ENCODE measurements at places on chromosomes 5 and 9.

- no peak overlapping the region for H3K4me3 ChIP-seq
- no peaks in the 10 kb centered on the region for H3K27me3 ChIP-seq
- H3K4me1 ChIP-seq = peaks cover 41% of the 10 kb centered on the region
- H3K36me3 ChIP-seq = peaks cover 1% of the 10 kb centered on the region
Observed at GRCh38 chr5:131610198-131611063, 24.6 kb downstream of the RAPGEF6 start.

GRCh38 chr9:69569738-69570451, 102.3 kb downstream of the APBA1 start:
- H3K27ac ChIP-seq = peak overlapping the region; percentile 74
- DNase-seq = no peak
- peaks cover 3% of the 10 kb centered on the region for H3K27me3 ChIP-seq
- no peak overlapping the region for H3K4me3 ChIP-seq

DNA sequence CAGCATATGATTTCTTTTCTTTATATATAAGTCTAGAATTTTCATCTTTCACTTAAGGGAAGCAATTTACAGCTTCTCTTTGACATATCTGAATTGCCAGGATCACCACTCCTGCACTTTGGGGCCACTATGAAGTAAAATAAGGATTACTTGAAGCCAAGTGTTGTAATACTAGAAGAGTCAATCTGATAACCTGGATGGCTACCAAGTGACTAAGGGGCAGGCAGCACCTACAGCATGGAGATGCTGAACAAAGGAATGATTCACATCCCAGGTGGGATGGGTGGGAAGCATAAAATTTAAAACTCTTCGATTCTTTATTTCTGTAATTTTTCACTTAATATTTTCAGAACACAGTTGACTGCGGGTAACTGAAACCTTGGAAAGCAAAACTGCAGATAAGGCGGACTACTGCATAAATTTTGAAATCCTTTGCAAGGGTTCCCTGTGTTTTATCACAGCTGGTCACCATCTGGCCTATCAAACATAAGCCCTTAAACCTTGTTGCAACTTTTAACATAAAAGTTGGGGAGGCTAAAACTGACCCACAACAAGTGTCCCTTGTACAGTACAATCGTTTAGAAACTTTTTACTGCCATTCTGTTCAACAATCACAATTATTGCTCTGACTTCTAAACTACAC, 31.2 kb downstream of the NR3C1 start:
- no peaks in the 10 kb centered on the region for H3K27me3 ChIP-seq
- H3K36me3 ChIP-seq = peaks cover 15% of the 10 kb centered on the region
- no peak for DNase-seq
- H3K4me3 ChIP-seq = no peak overlapping the region
- H3K4me1 ChIP-seq = peaks cover 22% of the 10 kb centered on the region
- no peak overlapping the region for H3K27ac ChIP-seq

DNA sequence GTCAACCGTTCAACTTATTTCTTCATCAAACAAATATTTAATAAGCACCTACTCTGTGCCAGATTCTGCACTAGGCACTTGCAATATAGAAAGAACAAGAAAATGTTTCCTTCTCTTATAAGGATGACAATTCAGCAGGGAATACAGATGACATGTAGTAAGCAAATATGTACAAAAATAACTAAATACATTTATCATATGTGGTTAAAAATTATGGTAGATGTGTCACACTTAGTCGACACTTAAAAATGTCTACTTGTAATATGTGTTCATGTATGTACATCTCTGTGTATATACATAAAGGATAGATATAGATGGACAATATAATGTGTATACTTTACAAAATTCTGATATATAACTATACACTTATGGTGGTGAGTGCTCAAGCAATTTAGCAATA, 417.0 kb upstream of the MEF2C start:
- DNase-seq = no peak
- no peak overlapping the region for H3K27ac ChIP-seq
- H3K4me1 ChIP-seq = no peaks in the 10 kb centered on the region

GRCh38 chr5:14156650-14157492, 13.7 kb downstream of the TRIO start:
- H3K27me3 ChIP-seq = no peaks in the 10 kb centered on the region
- no peak overlapping the region for H3K27ac ChIP-seq
- no peak for DNase-seq

GRCh38 chr5:149936044-149936699, 8.4 kb downstream of the PDE6A start:
- no peak for DNase-seq
- H3K4me3 ChIP-seq = no peak overlapping the region
- no peaks in the 10 kb centered on the region for H3K27me3 ChIP-seq

DNA sequence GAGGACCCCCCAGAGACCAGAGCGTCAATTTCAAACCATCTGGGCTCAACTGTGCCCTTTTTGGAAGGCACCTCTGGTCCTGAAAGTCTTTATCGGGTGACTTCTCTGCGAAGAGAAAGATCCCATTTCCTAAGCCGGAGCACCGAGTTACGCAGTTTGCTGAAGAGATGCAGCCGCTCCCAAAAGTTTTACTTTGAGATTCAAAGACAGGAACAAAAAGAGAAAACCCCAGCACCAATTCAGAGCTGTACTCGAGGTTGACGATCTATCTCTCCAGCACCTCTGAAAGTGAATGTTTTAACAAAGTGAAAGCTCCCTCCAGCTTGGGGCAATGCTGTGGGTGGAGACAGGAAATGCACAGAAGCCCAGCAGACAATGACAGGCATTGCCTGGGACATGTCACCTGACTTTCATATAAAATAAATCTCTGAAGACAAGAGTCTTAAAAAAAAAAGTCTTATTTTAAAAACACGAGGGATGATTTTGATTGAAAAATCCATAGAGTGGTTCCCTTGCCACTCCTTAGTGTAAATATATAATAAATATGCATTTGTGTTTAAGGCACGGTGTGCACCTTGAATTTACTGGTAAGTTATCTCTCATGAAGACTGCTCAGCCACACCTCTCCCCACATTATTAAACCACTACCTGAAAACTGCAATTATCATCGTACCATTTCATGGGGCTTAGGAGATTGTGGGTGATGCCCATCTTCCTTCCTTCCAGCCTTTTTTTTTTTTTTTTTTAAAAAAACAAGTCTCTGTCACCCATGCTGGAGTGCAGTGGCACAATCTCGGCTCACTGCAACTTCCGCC, 79.9 kb downstream of the FNBP1 start:
- no peaks in the 10 kb centered on the region for H3K27me3 ChIP-seq
- peaks cover 20% of the 10 kb centered on the region for H3K36me3 ChIP-seq
- H3K27ac ChIP-seq = peak overlapping the region; percentile 52
- H3K4me1 ChIP-seq = peaks cover 26% of the 10 kb centered on the region
- peak overlapping the region; percentile 58 for H3K4me3 ChIP-seq
- DNase-seq = no peak

- no peak for DNase-seq
- H3K27me3 ChIP-seq = no peaks in the 10 kb centered on the region
- H3K36me3 ChIP-seq = no peaks in the 10 kb centered on the region
- H3K27ac ChIP-seq = peak overlapping the region; percentile 35
Observed at GRCh38 chr5:56763711-56764466, 51.5 kb upstream of the MAP3K1 start.

DNA sequence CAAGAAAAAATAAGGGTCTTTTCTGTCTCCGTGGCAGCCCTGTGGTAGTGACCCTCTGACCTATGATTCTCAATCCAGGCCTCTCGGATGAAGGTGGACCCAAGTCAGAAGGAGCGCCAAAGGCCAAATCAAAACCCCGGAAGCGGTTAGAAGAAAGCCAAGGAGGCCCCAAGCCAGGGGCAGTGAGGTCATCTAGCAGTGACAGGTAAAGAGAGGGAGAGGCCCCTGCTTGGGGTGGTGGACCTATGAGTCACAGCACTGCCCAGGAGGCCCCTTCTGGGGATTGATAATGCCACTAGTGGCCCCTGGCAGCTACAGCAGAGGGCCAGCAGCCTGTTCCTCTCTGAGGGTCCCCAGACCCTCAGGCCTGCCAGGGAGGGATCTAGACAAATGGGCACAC, 6.4 kb upstream of the SLC2A8 start:
- H3K4me3 ChIP-seq = no peak overlapping the region
- H3K36me3 ChIP-seq = peaks cover 2% of the 10 kb centered on the region

DNA sequence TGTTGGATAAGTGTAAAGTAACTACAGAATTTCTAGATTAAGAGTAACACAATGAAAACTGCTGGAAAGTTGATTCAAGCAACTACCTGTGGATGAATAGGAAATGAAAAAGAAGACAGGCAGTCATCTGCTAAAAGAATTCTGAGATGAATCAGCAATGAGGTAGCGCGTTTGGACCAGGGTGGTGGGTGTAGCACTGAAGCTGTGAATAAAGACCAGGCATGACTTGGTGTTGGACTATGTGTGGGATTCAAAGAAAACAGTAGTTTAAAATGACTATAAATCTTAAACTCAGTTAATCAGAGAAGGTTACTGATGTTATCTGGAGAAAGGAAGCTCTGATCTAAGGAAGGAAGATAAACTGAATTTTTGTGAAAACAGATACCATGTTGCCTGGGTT, 159.8 kb downstream of the FBN2 start:
- H3K27ac ChIP-seq = peak overlapping the region; percentile 82
- no peaks in the 10 kb centered on the region for H3K27me3 ChIP-seq
- peaks cover 38% of the 10 kb centered on the region for H3K4me1 ChIP-seq
- DNase-seq = no peak

GRCh38 chr5:116409591-116410296, 164.9 kb downstream of the SEMA6A start:
- H3K36me3 ChIP-seq = no peaks in the 10 kb centered on the region
- DNase-seq = no peak
- H3K4me1 ChIP-seq = no peaks in the 10 kb centered on the region
- no peak overlapping the region for H3K4me3 ChIP-seq
- no peak overlapping the region for H3K27ac ChIP-seq

- H3K27ac ChIP-seq = no peak overlapping the region
- no peak for DNase-seq
- peaks cover 10% of the 10 kb centered on the region for H3K27me3 ChIP-seq
Observed at GRCh38 chr9:98930792-98931191, 12.9 kb upstream of the COL15A1 start.

- no peak overlapping the region for H3K27ac ChIP-seq
- H3K27me3 ChIP-seq = no peaks in the 10 kb centered on the region
- H3K4me3 ChIP-seq = no peak overlapping the region
- no peak for DNase-seq
Observed at GRCh38 chr5:14890846-14891245, 19.3 kb upstream of the ANKH start.

DNA sequence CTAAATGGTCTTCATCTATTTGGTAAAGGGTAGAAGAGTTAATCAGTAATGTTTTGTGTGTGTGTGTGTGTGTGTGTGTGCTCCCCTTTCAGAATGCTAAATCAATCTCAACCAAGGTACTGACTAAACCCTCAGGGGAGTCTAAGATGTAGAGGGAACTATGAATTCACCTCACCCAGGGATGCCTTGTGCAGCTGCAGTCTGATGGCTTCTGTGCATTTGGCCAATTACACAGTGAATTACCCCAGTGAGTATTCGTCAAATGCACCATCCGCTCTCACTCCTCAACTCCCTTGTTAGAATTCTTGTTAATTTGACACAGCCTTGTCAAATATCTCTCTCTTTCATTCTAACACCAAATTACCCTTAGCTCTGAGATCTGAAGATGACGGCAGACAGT, 234.6 kb downstream of the GABRB2 start:
- H3K27me3 ChIP-seq = no peaks in the 10 kb centered on the region
- DNase-seq = no peak
- H3K36me3 ChIP-seq = no peaks in the 10 kb centered on the region
- no peak overlapping the region for H3K27ac ChIP-seq
- H3K4me1 ChIP-seq = peaks cover under 1% of the 10 kb centered on the region
- no peak overlapping the region for H3K4me3 ChIP-seq

- H3K36me3 ChIP-seq = peaks cover 4% of the 10 kb centered on the region
- no peak overlapping the region for H3K4me3 ChIP-seq
- DNase-seq = no peak
- no peak overlapping the region for H3K27ac ChIP-seq
Observed at GRCh38 chr5:78706381-78706780, 57.8 kb upstream of the LHFPL2 start.

DNA sequence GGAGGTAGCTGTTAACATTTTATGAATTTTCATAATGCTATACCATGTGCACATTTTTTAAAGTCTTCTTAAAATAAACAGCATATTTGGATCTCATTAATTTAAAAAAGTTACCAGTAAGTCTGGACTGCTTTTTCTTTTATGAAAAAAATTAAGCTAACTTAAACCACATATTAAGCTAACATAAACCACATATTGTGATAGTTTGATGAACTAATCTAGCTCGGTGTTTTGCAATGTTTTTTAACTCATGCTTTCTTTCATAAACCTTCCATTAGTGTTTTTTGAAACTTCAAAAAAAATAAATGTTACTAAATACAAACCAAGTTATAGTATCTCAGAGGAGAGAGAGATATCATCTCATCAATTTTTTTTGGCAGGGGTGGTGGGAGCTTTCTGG, 26.5 kb downstream of the POLK start:
- H3K27me3 ChIP-seq = no peaks in the 10 kb centered on the region
- no peak for DNase-seq
- no peak overlapping the region for H3K27ac ChIP-seq
- no peak overlapping the region for H3K4me3 ChIP-seq
- peaks cover 2% of the 10 kb centered on the region for H3K4me1 ChIP-seq
- peaks cover 27% of the 10 kb centered on the region for H3K36me3 ChIP-seq

- peaks cover 3% of the 10 kb centered on the region for H3K4me1 ChIP-seq
- peaks cover 5% of the 10 kb centered on the region for H3K27me3 ChIP-seq
- H3K27ac ChIP-seq = no peak overlapping the region
- no peak for DNase-seq
- no peak overlapping the region for H3K4me3 ChIP-seq
Observed at GRCh38 chr9:72044095-72044494, 16.3 kb downstream of the C9orf57 start.

DNA sequence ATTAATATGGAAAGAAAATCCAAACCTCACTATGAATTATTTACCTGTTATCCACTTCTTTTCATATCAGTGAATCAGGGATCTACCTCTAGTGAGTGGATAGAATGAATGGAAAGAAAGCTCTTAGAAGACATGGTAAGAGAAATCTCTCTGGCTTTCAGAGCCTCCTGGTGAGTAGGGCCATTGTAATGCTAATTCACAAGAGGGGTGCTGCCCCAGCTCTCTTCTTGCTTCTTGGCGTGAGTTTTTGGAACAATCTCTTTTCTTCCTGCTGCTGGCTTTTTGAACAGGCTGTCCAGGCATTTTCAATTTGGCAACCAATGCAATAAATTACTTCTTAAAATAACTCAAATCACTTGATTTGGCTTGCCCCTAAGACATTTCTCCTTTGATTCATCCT, 49.9 kb upstream of the KCNN2 start:
- no peaks in the 10 kb centered on the region for H3K36me3 ChIP-seq
- H3K27me3 ChIP-seq = no peaks in the 10 kb centered on the region
- H3K4me3 ChIP-seq = no peak overlapping the region

Measured in mesothelial cell of epicardium (in vitro differentiated cells).